ENCODE measurements at places on chromosomes 1 and 21.

GRCh38 chr1:20158358-20159070, 19.4 kb downstream of the PLA2G2F start:
- no peak overlapping the region for H3K4me3 ChIP-seq
- H3K27ac ChIP-seq: no peak overlapping the region
- DNase-seq: no peak
- peaks cover 8% of the 10 kb centered on the region for H3K4me1 ChIP-seq
- no peaks in the 10 kb centered on the region for H3K27me3 ChIP-seq

DNA sequence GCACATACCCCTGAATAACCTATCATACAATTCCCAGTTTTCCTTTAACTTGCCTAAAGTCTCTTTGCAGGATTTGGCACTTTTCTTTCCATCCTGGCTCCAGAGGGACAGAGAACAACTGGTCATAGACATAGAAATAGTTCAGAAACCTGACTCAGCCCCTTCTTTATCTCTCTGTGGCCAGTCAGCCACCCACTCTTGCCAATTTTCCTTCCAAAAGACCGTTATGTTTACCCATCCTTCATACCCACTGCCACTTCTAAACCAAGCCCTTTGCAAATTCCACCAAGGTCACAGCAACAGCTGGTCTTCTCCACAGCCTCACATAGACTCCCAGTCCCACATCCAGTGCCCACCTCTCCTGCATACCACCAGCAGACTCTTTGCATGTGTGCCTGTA, 127.2 kb upstream of the FGGY start:
- H3K4me3 ChIP-seq: no peak overlapping the region
- H3K4me1 ChIP-seq: peaks cover 5% of the 10 kb centered on the region
- no peak overlapping the region for H3K27ac ChIP-seq
- no peak for DNase-seq
- no peaks in the 10 kb centered on the region for H3K36me3 ChIP-seq

DNA sequence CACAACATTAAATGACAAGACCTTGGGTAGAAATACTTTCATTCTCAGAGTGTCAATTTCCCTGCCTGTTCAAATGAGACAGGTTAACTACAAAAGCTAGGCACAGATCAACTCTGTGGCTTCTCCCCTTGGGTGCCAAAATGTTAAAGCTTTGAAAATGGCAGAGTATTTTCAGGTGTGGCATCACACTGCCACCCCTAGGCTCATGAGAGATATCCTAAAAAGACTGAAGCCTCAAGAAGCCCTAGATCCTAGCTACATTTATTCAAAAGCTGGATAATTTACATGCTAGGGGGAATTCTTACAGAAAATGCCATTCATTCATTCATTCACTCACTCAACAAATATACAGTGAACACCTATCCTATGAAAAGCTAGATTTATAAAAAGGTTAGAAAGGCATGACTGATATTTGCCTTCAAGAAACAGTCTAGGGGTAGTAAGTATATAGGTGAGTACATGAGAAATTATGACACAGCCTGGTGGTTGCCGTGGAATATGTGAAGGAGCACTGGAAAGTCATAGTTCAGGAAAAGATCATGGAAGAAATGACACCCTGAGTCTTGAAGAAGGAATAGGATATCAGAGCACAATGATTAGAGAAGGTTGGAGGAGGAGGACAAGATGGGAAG, 15.9 kb upstream of the RAB4A start:
- peaks cover 44% of the 10 kb centered on the region for H3K4me1 ChIP-seq
- no peak overlapping the region for H3K4me3 ChIP-seq
- peaks cover 2% of the 10 kb centered on the region for H3K27me3 ChIP-seq
- peak overlapping the region; percentile 4 for H3K27ac ChIP-seq

DNA sequence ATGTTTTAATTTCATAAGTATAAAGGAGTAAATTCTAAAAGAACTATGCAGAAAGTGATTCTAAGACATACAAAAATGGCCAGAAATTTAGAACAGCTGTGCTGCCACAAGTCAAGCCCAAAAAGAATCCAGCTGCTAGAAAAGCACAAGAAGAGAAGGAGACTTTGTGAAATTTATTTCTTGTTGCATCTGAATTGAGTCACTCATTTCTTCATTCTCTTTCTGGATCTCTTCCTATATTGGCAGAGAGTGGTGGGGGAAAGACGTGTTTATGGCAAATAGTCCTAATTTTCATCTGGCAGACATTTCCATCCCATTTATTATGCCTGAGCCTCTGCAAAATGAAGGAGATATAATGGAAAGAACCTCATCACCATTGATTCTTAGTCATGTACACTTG, 139.6 kb upstream of the CTTNBP2NL start:
- no peak overlapping the region for H3K4me3 ChIP-seq
- H3K27ac ChIP-seq: no peak overlapping the region
- DNase-seq: no peak
- H3K27me3 ChIP-seq: peaks cover 2% of the 10 kb centered on the region
- no peaks in the 10 kb centered on the region for H3K36me3 ChIP-seq
- H3K4me1 ChIP-seq: no peaks in the 10 kb centered on the region
